ENCODE measurements at places on chromosomes 5 and 9. TPM values are rescaled to one million over a fixed set of nuclear protein-coding genes. Genes with fewer than 3 reads are reported as not detected.
A peak's percentile ranks its signal among the peaks of the same experiment; 100 is the strongest.

The PCDHGB4 gene
- 17.4 TPM for total RNA-seq

The GRIA1 gene
- total RNA-seq, result 2.3 TPM

DNA sequence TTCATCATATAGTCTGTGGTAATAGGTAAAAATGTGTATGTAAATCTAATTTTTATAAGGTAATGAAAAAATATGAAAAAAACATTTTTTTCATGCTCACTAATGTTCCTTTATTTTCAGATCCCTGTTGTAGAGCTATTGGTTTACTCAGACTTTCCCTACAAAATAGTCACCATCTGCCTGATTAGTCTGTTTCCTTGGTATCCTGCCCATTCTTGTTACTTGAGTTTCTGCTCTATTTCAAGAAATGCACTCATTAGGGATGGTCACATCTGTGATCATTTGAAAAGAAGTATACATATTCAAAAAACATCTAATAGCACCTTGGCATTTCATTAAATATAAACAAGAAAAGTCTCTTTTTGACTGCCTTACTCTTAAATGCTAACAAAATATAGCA is 21.6 kb upstream of the RASA1 start:
- no peaks in the 10 kb centered on the region for H3K27me3 ChIP-seq
- H3K36me3 ChIP-seq, result no peaks in the 10 kb centered on the region
- no peaks in the 10 kb centered on the region for H3K4me1 ChIP-seq
- H3K27ac ChIP-seq, result no peak overlapping the region

- no peak overlapping the region for H3K4me3 ChIP-seq
- no peaks in the 10 kb centered on the region for H3K36me3 ChIP-seq
- peak; percentile 27 for DNase-seq
- H3K27ac ChIP-seq, result no peak overlapping the region
- H3K27me3 ChIP-seq, result no peaks in the 10 kb centered on the region
These were observed 219.0 kb downstream of the ZNF608 start for GRCh38 chr5:124527220-124527991.

DNA sequence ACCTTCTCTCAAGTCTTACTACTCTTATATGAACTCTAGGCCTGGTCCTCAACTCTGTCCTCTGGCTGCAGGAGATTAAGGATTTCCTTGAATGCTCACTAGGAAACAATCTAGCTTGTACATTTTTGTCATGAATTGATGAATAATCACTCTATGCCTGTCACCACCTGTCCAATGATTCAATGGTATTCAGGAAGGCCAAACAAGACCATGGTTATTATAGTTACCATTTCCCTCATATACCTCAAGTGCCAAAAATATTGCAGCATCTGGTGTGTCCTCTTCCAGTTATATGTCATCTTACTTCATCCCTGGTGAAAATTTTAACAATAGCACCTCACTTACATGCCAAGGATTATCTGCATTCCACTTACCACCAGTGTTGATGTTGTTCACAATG is 179.0 kb upstream of the MOCS2 start:
- H3K27me3 ChIP-seq, result no peaks in the 10 kb centered on the region
- H3K36me3 ChIP-seq, result no peaks in the 10 kb centered on the region
- H3K4me1 ChIP-seq, result no peaks in the 10 kb centered on the region
- no peak for DNase-seq
- H3K4me3 ChIP-seq, result no peak overlapping the region

DNA sequence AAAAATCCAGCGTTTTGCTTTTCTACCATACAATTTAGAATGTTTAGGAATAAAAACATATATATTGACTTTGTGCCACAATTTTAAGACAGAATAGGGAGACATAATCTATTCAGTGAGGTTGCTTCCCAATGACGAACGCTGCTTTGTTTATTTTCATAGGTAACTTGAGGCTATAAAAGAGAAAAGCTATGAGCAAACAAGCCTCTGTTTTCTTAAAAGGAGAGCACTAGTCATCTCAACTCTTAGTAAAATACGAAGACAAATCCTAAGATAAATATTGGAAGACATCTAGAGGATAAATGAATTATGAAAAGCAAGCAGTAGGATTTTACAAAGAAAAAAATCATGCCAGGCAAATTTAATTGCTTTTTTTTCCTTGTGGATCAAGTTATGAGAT is 363.6 kb downstream of the ANXA1 start:
- H3K27ac ChIP-seq, result no peak overlapping the region
- H3K4me3 ChIP-seq, result no peak overlapping the region
- DNase-seq, result no peak
- no peaks in the 10 kb centered on the region for H3K36me3 ChIP-seq
- H3K27me3 ChIP-seq, result no peaks in the 10 kb centered on the region
- H3K4me1 ChIP-seq, result peaks cover 6% of the 10 kb centered on the region

GRCh38 chr9:14769230-14769571 is 46.7 kb upstream of the CER1 start:
- no peaks in the 10 kb centered on the region for H3K36me3 ChIP-seq
- peaks cover 7% of the 10 kb centered on the region for H3K4me1 ChIP-seq
- DNase-seq, result peak; percentile 28

- H3K4me1 ChIP-seq, result no peaks in the 10 kb centered on the region
- H3K4me3 ChIP-seq, result no peak overlapping the region
- no peak overlapping the region for H3K27ac ChIP-seq
- no peaks in the 10 kb centered on the region for H3K36me3 ChIP-seq
- DNase-seq, result no peak
- H3K27me3 ChIP-seq, result peaks cover 7% of the 10 kb centered on the region
These were observed 9.2 kb upstream of the CXCL14 start for GRCh38 chr5:135587721-135588663.

DNA sequence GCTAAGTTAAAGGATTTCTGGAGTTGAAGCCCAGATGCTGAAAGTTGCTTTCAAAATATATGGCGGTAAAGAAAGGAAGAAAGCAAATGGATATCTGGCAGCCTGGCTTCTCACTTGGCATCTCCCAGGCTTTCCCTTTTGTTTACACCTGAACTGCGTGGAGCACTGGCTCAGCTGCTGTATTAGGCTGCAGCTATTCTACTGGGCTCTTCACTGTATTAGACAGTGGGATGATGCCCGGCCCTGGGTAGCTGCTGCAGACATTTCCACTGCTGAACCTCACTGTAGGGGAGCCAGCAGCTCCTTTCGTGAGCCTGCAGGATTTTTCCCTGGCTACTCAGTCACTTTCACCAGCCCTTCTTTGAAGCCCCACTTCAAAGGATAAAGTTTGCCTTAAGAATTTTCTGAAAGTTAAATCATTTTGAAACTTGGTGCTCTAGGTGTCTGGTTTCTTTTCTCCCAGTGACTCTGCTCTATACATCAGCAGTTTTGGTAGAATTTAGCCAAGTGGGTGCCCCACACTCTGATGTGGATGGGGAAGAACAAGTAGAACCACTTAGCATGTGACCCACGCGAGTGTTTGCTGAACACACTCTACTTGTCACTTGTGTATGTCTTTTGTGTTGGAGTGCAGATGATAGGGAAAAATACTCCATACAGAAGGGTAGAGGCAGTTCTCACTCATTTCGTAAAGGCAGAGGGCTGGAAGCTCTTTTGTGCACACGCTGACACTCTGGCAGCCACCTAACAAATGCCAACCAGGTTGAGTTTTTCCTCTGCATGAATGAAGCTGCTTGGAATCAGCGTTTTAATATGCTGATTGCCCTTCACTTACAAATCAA is 49.9 kb downstream of the C9orf152 start:
- no peak overlapping the region for H3K4me3 ChIP-seq
- H3K27ac ChIP-seq, result peak overlapping the region; percentile 66
- no peaks in the 10 kb centered on the region for H3K27me3 ChIP-seq
- peaks cover 10% of the 10 kb centered on the region for H3K4me1 ChIP-seq
- peak; percentile 17 for DNase-seq
- no peaks in the 10 kb centered on the region for H3K36me3 ChIP-seq

- no peak for DNase-seq
- no peak overlapping the region for H3K27ac ChIP-seq
These were observed 32.6 kb downstream of the ROR2 start for GRCh38 chr9:91917436-91917835.

GRCh38 chr9:126549246-126550006 is 64.3 kb upstream of the LMX1B start:
- no peaks in the 10 kb centered on the region for H3K27me3 ChIP-seq
- no peaks in the 10 kb centered on the region for H3K36me3 ChIP-seq
- no peak overlapping the region for H3K4me3 ChIP-seq

DNA sequence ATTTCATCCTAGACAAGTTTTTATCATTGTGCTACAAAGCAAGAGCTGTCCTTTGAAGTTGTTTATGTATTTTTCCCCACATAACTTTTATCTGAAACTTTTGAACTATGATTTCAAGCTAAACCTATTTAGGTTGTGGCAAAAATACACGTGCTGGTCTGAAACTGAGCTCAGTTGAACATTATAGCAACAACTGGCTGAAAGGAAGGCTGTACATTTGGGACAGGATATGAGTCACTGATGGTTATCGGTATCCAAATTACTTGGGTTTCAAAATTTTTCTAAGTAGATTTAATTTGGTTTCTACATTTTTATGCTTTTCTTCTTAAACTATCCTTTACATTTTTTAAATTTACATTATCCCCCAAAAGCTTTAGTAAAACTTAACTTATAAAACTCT is 627.3 kb upstream of the NUDT12 start:
- H3K4me1 ChIP-seq, result no peaks in the 10 kb centered on the region
- H3K27me3 ChIP-seq, result no peaks in the 10 kb centered on the region
- H3K4me3 ChIP-seq, result no peak overlapping the region
- H3K36me3 ChIP-seq, result no peaks in the 10 kb centered on the region

DNA sequence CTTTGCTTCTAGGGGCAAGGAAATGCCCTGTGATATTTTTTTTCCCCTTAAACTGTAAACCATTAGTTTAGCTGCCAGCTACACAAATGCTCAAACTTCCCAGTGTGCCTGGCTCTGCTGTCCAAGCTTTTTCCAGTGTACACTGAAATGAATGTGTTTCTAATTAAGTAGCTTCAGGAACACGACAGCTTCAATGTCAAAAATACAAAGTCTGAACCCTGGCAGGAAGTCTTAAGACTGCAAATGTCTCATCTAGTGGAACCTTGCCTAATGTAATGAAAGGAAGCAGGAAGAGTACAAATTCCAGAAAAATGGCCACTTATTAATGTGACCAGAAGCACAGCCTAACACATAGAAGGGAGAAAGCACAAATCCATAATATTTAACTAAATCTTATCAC is 255.2 kb downstream of the CRB2 start:
- no peaks in the 10 kb centered on the region for H3K36me3 ChIP-seq
- peaks cover 2% of the 10 kb centered on the region for H3K4me1 ChIP-seq
- no peak overlapping the region for H3K4me3 ChIP-seq
- peak; percentile 46 for DNase-seq
